ENCODE measurements at places on chromosomes 1 and 21. TPM values are rescaled to one million over a fixed set of nuclear protein-coding genes. Genes with fewer than 3 reads are reported as not detected.

EXTL1 gene
- total RNA-seq, result 0.34 TPM

- DNase-seq, result no peak
Observed at GRCh38 chr1:155934936-155935590, 850 bp upstream of the KHDC4 start.

GRCh38 chr1:28070725-28071593, 17.5 kb downstream of the EYA3 start:
- DNase-seq, result no peak

DNA sequence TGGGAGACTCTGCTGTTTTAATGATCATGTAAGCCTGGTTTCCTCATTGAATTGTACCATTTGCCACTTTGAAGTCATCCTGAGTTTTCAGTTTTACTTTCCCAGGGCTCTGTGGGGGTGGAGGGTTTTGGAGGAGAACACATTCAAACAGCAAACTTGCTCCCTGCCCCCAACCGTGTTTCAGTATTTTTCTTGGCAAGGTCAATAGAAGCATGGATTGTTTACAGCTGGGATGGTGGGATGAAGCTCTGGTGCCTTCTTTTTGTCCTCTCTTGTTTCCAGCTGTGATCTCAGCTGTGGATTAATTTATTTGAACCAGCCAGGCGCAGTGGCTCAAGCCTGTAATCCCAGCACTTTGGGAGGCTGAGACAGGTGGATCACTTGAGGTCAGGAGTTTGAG, 54.3 kb upstream of the SERBP1 start:
- no peak for DNase-seq

DNA sequence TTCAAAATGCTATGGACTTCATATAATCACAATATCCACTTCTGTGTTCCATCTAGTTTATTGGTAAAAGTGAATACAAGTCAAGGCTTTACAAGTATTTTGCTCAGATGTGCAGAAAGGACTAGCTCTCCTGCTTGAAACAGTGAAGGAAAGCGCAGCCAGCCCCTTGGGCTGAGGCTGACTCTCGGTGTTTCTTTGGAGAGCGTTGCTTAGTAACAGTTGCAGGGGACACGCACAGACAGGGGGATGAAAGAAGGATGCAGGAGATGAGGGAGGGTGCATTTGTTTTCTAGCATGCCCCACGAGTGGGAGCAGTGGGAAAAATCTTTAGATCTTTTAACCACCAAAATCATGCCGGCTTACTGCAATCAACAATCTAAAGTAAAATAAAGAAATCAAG, 9.1 kb downstream of the PYCR2 start:
- no peak for DNase-seq

- no peak for DNase-seq
Observed at GRCh38 chr21:26061437-26061836, 109.1 kb downstream of the APP start.

- no peak for DNase-seq
Observed at GRCh38 chr1:15704526-15705183, 20.5 kb downstream of the PLEKHM2 start.

DNA sequence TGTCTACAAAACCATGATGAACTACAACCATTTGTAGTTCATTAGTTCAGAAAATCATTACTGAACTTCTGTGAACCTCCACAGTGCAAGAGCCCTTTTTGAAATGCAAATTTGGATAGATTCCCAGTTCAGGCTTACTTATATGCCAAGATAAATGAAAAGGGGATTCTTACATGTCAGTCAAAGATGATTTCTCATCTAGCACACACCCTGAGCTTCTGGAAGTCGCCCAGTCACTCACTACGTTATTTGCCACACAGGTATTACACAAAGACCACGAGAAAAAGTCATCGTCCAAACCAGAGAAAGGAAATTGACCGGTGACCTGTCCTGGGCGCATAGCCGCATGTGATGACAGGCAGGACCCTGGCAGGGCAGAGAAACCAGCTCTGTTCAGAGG, 41.8 kb downstream of the ETS2 start:
- no peak for DNase-seq

HRNR gene
- total RNA-seq, result not detected

RNF223 gene
- total RNA-seq, result not detected

- DNase-seq, result no peak
Observed at GRCh38 chr1:24528744-24529143, 26.1 kb downstream of the RCAN3 start.

TMOD4 gene
- not detected for total RNA-seq

DNA sequence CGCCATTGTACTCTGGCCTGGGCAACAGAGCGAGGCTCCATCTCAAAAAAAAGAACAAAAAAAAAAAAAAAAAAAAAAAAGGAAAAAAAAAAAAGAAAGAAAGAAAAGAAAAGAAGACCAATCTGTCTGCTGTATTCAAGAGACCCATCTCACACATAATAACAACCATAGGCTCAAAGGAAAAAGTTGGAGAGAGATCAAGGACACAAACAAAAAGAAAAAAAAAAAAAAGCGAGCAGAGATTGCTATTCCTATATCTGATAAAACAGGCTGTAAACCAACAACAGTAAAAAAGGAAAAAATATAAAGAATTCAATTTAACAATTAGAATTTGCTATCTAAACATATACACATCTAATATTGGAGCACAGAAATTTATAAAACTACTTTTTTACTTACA, 150.4 kb downstream of the BRINP3 start:
- no peak for DNase-seq
